K562 (cell line): ENCODE measurements at places on chromosomes 6 and 20. TPM values are rescaled to one million over a fixed set of nuclear protein-coding genes. Genes with fewer than 3 reads are reported as not detected.

DNA sequence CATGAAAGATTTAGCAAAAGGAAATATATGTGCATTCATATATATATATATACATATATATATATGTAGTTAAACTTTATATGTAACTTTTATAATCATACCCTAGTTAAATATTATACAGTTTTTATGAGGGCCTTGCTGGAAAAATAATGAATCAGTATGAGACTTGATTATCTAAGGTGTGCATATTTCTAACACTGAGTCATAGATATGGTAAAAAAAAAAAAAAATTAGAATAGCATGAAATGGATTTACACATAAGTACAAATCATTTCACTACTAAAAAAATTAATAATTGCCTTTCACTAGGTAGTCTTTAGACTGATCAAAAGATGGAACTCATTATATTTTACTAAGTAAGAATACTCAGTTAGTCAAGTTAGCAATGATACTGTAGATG lies 51.3 kb upstream of the DST start:
- DNase-seq: no peak

GRCh38 chr6:93423542-93423941 lies 4.2 kb upstream of the EPHA7 start:
- DNase-seq: no peak

Gene IRF4
- 0.05 TPM in 1 of 2 replicates, not detected in the other for polyA plus RNA-seq

DNA sequence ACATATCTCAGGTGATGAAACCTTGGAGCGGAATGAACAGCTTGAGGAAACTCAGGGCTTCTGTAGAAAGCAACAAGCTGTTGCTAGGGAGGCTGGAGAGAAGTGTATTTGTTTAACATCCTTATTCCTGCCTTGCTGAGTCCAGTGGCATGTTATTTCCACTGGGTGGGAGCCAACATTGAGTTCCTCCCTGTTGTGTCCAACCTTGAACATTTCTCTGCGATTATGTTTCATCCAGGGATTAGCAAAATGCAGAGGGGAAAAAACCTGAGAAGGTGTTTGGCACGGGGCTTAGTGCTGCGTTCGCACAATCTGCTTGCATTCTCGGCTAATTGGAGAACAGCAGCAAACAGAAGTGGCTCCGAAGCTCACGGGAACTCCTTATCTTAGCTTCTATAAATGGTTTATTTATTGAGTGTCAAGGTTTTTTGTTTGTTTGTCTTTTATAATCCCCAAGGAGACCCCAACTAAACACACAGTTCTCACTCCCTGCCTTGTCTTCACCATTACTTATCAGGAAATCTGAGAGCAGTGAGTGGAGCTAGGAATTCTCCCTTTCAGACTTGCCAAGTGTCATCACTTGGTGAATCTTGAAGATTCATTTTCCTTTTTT lies 412.8 kb downstream of the CDC5L start:
- DNase-seq: no peak

- DNase-seq: peak; percentile 43
Observed at GRCh38 chr20:23446505-23446904, 6.2 kb downstream of the CST11 start.
